Activated T-helper 2 cell treated with anti-CD3 and anti-CD28 coated beads, Interferon-gamma antibody, Interleukin-2, Interleukin-4, amounts not matched to agents 10 μg/mL and 5 μg/mL and 100 μg/mL, durations not matched to agents 14 hours and 24 hours and 36 hours (primary cell): ENCODE measurements at places on chromosomes 3 and 15.

DNA sequence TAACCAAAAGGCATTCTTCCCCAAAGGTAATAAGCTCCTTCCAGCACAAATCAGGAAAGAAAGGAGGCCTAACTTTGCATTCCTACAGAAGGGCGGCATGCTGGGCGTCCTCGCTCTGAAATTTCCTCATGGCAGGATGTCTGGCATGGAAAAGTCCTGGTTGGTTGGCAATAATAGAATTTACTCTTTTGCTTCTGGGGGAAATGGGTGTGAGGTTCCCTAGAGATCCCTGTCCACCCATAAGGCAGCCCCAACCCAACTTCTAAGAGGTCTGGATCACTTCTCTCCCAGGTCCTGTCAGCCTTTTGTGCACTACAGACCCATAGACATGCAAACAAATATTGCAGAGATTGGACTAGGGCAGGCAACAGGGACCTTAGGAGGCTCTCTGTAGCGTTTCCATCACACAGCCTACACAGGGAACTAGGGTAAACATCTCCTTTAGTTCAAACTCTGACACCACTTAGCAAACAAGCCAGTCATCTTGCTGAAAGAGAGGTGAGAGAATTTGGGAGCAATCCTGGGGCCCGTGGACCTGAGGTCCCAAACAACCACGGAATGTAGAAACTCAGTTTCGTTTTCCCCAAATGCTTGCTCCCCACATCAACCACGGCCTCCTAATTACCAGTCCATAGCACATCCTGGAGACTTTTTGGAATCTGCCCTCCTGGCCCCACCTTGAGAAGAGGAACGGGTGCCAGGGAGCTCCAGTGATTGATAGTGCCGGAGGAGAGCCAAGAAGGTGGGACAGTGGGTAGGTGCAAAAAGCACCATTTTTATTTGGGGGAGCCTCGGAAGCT is 2.1 kb downstream of the ZIC4 start:
- no peak for DNase-seq

- no peak for DNase-seq
Observed at GRCh38 chr3:14274999-14275961, 96.7 kb downstream of the LSM3 start.

- DNase-seq = no peak
Observed at GRCh38 chr15:70323111-70323851, 225.6 kb upstream of the TLE3 start.

DNA sequence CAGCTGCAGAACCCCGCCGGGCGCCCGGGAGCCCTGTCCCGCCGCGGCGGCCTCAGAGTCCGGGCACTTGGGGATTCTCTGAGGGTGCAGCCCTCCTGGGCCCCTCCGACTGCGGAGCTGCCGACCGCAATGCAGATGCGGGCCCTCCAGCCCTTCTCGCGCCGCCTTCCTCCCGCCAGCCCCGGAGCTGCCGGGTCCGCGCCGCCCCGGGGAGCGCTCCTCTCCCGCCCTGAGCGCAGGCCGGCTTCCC is 320 bp upstream of the ACAN start:
- no peak for DNase-seq

DNA sequence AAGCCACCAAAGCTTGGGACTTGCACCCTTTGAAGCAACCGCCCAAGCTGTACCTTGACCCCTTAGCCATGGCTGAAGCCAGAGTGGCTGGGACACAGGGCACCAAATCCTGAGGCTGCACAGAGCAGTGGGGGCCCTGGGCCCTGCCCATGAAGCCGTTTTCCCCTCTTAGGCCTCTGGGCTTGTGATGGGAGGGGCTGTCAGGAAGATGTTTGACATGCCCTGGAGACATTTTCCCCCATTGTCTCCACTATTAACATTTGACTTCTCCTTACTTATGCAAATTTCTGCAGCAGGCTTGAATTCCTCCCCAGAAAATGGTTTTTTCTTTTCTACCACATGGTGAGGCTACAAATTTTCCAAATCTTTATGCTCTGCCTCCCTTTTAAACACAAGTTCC is 522.2 kb downstream of the EDEM1 start:
- no peak for DNase-seq

GRCh38 chr15:56608140-56608778 is 125.0 kb downstream of the ZNF280D start:
- DNase-seq = no peak

- no peak for DNase-seq
Observed at GRCh38 chr3:52167240-52167639, 13.0 kb upstream of the POC1A start.

GRCh38 chr15:75153087-75153486 is 48.6 kb upstream of the C15orf39 start:
- peak; percentile 38 for DNase-seq

GRCh38 chr15:33737687-33738601 is 230.4 kb upstream of the CHRM5 start:
- no peak for DNase-seq

DNA sequence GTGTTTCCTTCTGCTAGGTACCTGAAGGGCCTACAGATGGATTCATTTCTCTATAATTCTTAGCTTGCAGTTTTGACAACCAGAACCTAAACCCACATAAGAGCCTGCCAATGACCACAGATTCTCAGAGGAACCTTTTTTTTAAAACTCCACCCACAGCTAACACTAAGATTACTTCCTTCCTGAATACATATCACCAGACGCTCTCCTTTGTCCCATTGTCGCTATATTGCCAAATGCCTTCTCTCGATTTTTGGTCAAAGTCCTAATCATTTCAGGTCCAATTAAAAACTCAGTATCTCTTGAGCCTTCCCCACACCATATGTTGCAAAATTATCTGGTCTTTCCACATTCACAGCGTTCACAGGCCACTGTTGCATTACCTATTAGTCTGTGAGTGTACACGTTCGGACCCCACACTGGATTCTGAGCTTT is 12.4 kb downstream of the ZNF710 start:
- no peak for DNase-seq

DNA sequence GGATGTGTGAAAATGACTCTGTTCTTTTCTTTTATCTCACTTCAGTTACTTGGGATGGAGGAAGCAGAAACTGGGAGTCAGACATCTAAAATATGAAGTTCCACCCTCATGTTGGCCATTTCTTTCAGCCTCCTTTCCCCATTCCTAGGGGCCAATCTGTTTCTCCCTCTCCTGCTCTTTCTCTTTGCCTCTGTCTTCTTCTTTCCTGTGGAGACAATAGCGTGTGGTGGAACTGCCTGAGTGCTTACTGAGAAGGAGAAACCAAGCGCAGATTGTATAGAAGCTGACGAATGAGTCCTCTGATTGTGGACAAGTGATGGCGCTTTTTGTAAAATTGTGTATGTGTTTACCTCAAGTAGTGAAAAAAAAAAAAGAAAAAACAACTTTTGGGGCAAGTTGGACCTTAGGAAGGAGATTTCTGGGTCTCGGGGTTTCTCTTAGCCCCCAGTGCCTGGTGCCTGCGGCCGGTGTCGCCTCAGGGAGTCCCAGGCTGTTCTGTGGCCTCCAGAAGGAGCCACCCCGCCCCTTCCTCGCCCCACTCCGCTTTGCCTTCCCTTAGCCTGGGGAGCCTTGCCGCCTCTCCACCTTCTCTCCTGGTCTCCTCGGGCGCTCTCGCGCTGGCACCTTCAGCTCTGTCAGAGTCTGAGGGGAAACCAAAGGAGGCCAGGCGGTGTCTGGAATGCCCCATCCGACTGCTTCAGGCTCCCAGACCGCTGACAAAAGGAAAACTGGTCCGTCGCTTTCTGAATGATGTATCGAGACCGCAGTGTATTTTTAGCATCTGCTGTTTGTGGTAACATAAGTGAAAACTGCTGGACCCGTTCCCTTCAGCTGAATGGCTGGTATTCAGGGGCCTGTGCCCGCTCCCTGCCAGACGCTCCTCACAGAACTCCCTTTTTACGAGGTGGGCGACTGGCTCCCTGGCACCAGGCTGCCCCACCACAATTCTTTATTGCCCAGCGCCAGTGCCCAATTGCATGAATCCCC is 30.1 kb downstream of the SCG5 start:
- DNase-seq = no peak

GRCh38 chr3:13124631-13125030 is 51.4 kb upstream of the IQSEC1 start:
- no peak for DNase-seq

DNA sequence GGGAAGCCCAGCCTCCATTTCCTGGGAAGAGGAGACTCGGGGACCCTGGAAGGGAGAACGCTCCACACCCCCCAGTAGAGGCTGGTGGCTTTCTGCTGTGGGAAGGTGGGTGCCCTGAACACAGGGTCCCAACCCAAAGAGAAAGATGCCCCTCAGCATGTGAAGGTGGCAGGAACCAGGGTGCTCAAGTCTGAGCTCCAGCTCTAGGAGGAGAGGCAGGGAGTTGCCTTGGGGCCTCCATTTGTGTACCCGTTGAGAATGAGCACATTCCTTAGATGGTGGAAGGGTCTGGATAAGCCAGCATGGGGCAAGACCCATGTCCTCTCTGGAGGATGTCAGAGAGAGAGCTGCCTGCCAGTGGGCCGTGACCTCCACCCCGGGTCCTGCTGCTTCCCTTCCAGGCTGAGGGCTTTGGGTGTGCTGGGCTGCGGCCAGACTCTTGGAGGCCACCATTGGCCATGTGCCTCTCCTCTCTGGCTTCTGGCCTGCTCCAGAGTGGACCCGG is 212.4 kb downstream of the TBC1D2B start:
- no peak for DNase-seq

GRCh38 chr15:57624730-57625129 is 33.0 kb downstream of the MYZAP start:
- DNase-seq = no peak

- no peak for DNase-seq
Observed at GRCh38 chr15:64017591-64018163, 28.6 kb downstream of the DAPK2 start.
